Activated T-helper 1 cell treated with anti-CD3 and anti-CD28 coated beads, Interleukin-12 subunit alpha, Interleukin-12 subunit beta, Interleukin-2, Interleukin-4 antibody, amounts not matched to agents 30 ng/mL and 10 ng/mL and 1 ng/mL, durations not matched to agents 14 hours and 24 hours and 36 hours (primary cell): ENCODE measurements at places on chromosomes 2 and 18. TPM values are rescaled to one million over a fixed set of nuclear protein-coding genes. Genes with fewer than 3 reads are reported as not detected.
A peak's percentile ranks its signal among the peaks of the same experiment; 100 is the strongest.

- peaks cover 29% of the 10 kb centered on the region for H3K36me3 ChIP-seq
- no peaks in the 10 kb centered on the region for H3K27me3 ChIP-seq
- peak overlapping the region; percentile 90 for H3K27ac ChIP-seq
- peaks cover 90% of the 10 kb centered on the region for H3K4me1 ChIP-seq
- H3K4me3 ChIP-seq = peak overlapping the region; percentile 6
- DNase-seq = no peak
Measured at GRCh38 chr2:197268786-197269584, 41.6 kb downstream of the ANKRD44 start.

DNA sequence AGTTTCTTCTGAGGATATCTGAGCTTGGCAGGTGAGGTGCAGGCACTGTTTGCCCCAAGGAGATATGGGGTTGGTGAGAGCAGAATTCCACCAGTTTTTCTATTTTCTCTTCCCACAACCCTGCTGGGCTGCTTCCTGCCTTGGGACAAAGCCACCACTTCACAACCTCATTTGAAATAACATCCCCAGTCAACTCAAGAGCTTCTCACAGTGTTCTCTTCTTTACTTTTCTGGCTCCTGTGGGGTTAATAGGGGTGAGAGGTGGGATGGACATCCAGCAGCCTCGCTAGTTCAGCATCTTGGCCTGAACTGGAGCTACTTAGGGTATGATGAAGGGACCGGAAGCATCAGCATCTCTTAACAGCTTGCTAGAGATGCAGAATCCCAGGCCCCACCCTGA lies 106.3 kb downstream of the SLC4A3 start:
- peaks cover 5% of the 10 kb centered on the region for H3K27me3 ChIP-seq
- H3K4me3 ChIP-seq = no peak overlapping the region
- H3K27ac ChIP-seq = no peak overlapping the region
- H3K4me1 ChIP-seq = no peaks in the 10 kb centered on the region
- no peak for DNase-seq

DNA sequence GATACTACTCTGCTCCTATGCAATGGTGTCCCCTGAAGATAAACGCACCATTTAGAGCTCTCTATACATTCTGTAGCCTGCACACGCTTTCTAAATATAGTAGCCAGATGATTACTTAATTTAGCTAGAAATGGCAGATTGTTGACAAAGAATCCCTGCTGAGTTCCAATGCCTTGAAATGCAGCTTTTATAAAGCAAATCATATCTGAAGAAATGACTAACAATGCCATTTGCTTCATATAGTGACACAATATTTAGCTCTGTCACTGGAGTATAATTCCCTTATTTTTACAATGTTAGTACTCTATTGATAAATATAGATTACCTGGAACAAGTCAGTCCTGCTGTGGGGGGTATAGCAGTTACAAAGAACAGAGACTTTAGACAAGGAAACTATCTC lies 166.2 kb downstream of the CDCA7 start:
- peaks cover 11% of the 10 kb centered on the region for H3K27me3 ChIP-seq
- no peaks in the 10 kb centered on the region for H3K4me1 ChIP-seq
- no peaks in the 10 kb centered on the region for H3K36me3 ChIP-seq
- no peak for DNase-seq
- H3K4me3 ChIP-seq = no peak overlapping the region
- H3K27ac ChIP-seq = no peak overlapping the region

- H3K4me3 ChIP-seq = no peak overlapping the region
- H3K27me3 ChIP-seq = peaks cover 14% of the 10 kb centered on the region
- peaks cover 5% of the 10 kb centered on the region for H3K4me1 ChIP-seq
- H3K36me3 ChIP-seq = no peaks in the 10 kb centered on the region
Measured at GRCh38 chr2:118251427-118251826, 163.2 kb downstream of the INSIG2 start.

- peaks cover 93% of the 10 kb centered on the region for H3K4me1 ChIP-seq
- H3K4me3 ChIP-seq = peak overlapping the region; percentile 75
- H3K36me3 ChIP-seq = peaks cover 60% of the 10 kb centered on the region
- H3K27ac ChIP-seq = peak overlapping the region; percentile 96
- DNase-seq = peak; percentile 25
Measured at GRCh38 chr2:162058973-162059668, 14.9 kb downstream of the DPP4 start.

DNA sequence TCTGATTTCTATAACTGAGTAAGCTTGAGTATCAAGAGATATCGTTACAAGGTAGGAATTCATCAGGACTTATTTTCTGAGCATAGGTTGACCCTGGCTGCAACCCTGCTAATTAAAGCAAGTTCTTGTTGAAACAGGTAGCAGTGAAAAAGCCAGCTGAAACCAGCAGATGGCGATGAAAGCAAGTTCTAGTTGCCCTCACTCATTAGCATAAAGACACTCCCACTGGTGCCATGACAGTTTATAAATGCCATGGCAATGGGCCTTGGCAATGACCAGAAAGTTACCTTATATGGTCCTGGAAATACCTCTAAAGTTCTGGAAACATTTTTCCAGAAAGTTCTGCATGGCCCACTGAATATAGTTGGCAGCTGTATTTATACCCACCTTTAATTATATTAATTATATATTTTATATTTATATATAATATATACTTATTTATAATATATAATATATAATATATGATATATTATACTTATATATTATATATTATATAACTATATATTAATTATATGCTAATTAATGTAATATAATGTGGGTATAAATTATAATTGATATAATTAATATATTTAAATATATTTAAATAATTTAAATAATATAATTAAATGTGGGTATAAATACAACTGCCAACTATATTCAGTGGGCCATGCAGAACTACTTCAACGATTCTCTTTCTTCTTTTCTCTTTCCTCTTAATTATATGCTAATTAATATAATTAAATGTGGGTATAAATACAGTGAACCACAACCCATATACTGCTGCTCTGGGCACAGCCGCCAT lies 188.0 kb downstream of the CDH7 start:
- no peak for DNase-seq
- no peak overlapping the region for H3K27ac ChIP-seq
- H3K27me3 ChIP-seq = no peaks in the 10 kb centered on the region
- no peaks in the 10 kb centered on the region for H3K4me1 ChIP-seq
- H3K4me3 ChIP-seq = no peak overlapping the region

- no peaks in the 10 kb centered on the region for H3K27me3 ChIP-seq
- no peaks in the 10 kb centered on the region for H3K36me3 ChIP-seq
- no peak overlapping the region for H3K27ac ChIP-seq
- peaks cover 22% of the 10 kb centered on the region for H3K4me1 ChIP-seq
- DNase-seq = no peak
- H3K4me3 ChIP-seq = no peak overlapping the region
Measured at GRCh38 chr2:1137913-1138391, 187.3 kb downstream of the SNTG2 start.

DNA sequence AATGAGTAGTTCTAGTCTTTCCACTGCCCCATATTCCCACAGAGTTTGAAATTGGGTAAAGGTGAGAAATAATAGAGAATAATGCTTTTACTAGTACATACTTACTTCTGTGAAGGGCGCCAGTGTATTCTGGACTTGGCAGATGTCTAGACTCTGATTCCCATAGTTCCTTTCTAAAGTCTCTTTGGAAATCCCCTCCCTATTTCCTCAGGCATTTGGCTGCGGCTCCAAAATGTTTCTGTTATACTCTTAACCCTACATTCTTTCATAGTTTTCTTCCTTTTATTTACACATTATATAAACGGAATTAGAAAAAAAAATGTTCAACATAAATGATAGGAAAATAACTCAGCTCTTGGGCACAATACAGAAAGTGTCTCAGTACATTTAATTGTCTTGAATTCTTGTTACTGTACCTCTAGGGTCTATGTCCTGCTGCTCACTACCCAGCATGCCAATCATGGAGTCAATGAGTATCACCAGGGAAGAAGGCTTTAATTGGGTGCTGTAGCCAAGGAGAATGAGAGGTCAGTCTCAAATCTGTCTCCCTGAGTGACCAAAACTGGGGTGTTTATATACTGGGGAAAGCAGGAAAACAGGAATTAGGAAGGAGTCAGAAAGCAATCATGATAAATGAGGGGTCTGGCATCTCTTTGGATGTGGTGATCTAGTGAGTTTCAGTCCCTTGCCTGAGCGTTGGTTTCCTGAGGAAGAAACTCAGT lies 147.8 kb upstream of the MMADHC start:
- no peak for DNase-seq
- H3K27ac ChIP-seq = no peak overlapping the region
- H3K4me1 ChIP-seq = no peaks in the 10 kb centered on the region
- H3K4me3 ChIP-seq = no peak overlapping the region
- no peaks in the 10 kb centered on the region for H3K36me3 ChIP-seq

DNA sequence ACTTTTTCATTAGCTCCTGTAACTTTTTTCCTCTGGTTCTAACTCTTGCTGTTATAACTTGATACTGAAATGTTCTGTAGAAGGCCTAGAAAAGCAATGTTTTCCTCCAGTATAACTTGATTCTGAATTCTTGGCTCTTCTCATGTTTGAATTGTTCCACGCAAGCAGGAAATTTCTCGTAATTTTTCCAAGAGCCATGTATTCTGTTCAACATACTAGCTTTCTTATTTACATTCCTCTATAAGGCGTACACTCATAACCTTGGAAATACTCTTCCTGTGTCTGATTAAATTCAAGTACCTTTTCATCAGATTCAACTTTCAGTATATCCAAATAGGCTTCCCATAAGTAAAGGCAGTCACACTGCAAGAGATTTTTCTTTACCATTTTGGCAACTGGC lies 109.1 kb downstream of the SMAD2 start:
- DNase-seq = no peak
- no peaks in the 10 kb centered on the region for H3K4me1 ChIP-seq
- no peaks in the 10 kb centered on the region for H3K27me3 ChIP-seq
- peaks cover 9% of the 10 kb centered on the region for H3K36me3 ChIP-seq

DNA sequence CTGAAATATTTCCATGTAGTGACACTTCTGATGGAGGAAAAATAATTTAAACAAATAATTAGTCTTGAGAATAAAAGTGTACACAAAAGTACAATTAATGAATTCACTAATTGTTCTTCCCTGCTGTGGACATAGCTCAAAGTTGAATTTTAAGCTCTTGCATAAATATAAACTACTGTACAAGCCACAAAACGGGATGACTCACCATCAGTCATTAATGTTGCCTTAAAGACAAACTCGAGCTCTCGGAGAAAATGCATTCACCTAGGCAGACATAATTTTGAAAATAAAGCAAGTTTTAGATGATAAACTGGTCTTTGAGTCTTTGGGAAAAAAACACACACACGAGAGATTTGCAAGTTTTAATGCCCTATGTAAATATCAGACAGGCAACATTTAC lies 436.4 kb downstream of the ZNF521 start:
- H3K4me3 ChIP-seq = no peak overlapping the region
- DNase-seq = no peak
- peaks cover 3% of the 10 kb centered on the region for H3K27me3 ChIP-seq

DNA sequence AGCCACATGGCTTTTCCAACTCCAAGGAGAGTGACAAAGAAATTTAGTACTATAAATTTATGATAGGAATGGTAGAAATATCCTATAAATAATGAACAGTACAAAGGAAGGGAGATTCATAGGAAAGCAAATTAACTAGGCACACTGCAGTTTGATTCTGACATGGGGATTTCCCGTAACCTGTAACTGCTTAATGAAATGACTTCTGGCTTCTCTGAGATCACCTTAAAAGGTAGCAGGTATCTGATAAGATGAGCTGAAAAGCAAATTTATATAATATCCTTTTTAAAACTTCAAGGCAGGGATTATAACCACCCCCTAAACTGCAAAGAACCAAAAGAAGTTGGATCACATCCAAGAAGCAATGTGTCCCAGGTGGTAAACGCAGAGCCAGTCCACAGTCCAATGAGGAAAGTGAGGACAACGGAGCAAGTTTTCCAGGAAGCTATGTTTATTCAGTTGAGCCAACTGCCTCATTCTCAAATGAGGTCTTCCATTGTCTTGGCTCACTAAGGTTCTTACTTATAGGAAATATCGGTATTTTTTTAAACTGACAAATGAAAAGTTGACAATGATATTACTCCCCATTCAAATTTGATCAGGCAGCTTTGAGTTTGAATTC lies 43.0 kb downstream of the WIPF1 start:
- peaks cover 34% of the 10 kb centered on the region for H3K4me1 ChIP-seq
- H3K36me3 ChIP-seq = peaks cover 19% of the 10 kb centered on the region
- DNase-seq = no peak
- H3K27me3 ChIP-seq = no peaks in the 10 kb centered on the region
- peak overlapping the region; percentile 71 for H3K27ac ChIP-seq
- H3K4me3 ChIP-seq = no peak overlapping the region

DNA sequence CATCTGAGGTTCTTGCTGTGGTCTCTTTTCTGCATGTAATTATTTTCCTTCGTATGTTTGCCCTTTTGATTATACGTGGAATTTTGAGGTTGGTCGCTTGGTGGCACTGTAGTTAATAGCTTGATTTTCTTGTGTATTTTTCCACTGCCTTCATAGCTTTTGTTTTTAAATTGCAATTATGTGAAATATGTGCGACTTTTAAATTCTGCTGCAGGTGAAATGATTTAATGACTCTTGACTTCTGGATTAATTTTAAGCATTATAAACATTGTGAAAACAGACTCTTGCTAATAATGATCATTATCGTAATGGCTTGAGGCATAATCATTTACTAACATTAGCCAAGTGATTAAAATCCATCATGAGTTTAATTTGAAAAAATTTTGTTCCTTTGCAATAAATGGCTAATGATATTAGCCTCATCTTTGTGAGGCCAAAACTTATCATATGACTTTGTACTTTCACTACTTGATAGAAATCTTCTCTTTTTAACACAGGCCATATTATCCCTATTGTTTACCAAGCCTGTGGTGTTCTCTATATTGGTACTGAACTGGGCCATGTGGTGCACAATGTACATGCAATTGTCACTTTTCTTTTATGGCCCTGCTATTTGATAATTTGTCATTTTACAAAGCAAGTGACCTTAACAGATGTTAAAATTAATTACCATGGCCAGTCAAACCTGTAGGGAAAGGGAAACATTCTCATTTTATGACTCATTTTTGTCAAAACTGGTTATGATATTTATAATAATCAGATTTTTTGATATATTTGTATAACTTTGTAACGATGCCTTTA lies 62.8 kb upstream of the NEUROD1 start:
- H3K4me1 ChIP-seq = no peaks in the 10 kb centered on the region
- no peak overlapping the region for H3K4me3 ChIP-seq
- no peak overlapping the region for H3K27ac ChIP-seq
- H3K27me3 ChIP-seq = peaks cover 12% of the 10 kb centered on the region

GALNT13 gene
- total RNA-seq = not detected in 2 replicates

CYP1B1 gene
- 12.7 and 14.7 TPM in 2 replicates for total RNA-seq

IL1RN gene
- total RNA-seq = 4.2 and 4.7 TPM in 2 replicates
